ENCODE measurements at places on chromosomes 5 and 9.

DNA sequence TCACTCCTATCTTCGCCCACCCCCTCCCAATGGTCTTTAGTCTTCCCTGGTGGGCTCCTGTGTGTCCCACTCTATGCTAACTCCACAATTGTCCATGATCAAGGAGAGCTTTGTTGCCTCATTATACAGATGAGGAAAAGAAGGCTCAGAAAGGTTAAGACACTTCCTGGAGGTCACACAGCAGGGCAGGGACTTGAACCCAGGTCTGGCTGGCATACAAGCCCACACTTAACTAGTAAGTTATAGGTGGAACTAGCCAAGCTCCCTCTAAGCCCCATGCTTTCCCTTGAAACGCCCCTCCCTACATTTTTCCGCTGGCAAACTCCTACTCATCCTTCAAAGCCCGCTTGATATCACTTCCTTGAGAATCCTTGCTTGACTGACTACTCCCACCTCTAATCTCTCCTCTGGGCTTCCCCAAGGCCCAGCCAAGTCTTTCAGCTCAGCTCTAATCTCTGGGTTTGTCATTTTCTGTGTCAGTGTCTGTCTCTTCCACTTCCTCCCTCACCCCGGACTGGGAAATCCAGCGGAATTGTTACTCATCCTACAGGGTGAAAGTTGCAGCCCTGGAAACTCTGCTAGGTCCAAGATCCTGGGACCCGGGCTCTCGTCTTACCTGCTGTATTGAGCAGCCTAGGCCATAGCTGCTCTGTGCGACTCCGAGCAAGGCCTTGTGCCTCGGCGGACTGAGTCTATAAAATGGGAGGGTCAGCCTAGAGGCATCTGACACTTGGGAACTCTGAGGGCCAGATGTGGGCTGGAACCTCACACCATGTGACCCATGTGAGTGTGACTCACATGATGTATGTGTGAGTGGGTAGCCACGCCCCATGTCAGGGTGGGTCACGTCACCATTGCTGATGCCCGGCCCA is 144.5 kb downstream of the GAPVD1 start:
- DNase-seq: no peak

DNA sequence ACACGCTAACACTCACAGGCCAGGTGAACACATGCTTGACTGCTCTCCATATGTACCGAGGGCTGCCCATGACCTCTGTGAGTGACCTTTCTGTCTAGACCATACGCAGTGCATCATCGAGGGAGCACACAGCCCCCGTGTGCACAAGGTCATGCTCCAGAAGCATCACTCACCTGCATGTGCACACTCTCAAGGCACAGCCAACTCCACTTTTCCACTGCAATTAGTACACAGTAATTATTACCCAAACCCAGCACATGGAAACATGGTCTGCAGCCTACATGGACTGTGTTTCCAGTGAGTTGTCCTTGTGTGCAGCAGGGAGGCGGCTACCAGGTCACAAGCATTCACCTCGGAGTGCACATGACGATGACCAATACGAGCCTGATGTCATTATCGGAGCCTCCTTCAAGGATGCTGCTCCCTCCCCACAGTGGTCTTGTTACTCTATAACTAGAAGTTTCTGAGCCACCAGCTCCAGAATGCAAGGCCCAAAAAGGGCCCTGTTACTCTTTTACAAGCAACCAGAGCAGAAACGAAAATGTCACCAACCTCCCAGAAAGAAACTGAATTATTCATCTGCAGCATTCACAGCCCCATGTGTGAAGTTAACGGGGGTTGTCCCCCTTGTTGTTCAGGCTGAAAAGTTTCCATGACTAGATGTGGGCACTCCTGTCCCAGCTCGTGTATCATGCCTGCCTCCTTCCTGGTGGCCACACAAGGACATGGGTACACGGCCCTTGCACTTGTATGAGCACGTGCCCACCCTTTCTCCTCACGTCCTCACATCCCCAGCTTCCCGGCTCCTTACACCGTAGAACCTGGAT is 31.2 kb downstream of the SEMA4D start:
- DNase-seq: no peak

- DNase-seq: no peak
These were observed 131.8 kb downstream of the PCSK5 start for GRCh38 chr9:76022317-76022716.

DNA sequence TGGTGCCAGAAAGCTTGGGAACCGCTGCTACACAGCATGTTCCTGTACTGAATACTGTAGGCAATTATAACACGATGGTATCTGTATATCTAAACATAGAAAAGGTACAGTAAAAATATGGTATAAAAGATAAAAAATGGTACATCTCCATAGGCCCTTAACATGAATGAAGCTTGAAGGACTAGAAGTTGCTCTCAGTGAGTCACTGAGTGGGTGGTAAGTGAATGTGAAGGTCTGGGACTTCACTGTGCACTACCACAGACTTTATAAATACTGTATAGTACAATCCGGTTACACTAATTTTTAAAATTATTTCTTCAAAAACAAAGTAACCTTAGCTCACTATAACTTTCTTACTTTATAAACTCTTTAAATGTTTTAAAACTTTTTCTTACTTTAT is 819.9 kb upstream of the GRAMD2B start:
- DNase-seq: no peak

- no peak for DNase-seq
These were observed 72.1 kb upstream of the HSPB3 start for GRCh38 chr5:54383225-54383901.

GRCh38 chr5:66249920-66250319 is 105.8 kb downstream of the SREK1 start:
- no peak for DNase-seq

GRCh38 chr9:89498852-89499480 is 1.1 kb upstream of the SEMA4D start:
- no peak for DNase-seq

- DNase-seq: no peak
These were observed 5.2 kb downstream of the GM2A start for GRCh38 chr5:151258201-151258611.

DNA sequence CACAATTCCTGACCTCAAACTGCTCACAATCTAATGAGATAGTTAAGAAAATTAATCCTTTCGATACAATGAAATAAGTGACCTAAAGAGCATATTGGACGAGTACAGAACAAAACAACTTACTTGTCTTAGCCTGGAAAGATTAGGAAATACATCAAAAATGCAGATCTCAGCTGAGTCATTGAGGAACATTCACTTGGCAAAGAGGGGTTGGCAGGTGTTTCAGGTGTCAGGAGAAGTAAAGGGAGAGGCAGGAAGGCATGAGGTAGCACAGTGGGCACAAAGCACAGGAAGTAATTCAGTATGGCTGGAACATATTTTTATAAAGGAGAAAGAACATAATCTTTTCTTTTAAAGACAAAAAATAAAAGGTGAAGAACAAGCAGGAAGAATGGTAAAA is 628.8 kb upstream of the RGMB start:
- no peak for DNase-seq

DNA sequence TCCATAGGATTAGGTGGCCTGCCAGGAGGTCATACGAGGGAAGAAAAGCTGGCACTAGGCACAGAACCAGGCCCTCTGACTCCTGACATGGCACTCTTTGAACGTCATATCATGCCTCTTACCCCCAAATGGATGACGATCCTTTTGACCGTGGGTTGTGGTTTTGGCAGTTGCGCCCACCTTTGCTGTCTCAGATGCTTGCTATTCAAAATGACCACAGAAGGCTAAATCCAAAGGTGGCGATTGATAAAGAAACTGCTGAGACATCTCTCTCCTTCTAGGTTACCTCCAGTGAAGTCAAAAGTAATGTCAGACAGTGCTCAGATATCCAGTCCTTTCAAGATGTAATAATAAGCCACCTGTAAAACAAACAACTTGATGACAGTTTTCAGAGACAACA is 385.0 kb downstream of the EFNA5 start:
- DNase-seq: no peak

DNA sequence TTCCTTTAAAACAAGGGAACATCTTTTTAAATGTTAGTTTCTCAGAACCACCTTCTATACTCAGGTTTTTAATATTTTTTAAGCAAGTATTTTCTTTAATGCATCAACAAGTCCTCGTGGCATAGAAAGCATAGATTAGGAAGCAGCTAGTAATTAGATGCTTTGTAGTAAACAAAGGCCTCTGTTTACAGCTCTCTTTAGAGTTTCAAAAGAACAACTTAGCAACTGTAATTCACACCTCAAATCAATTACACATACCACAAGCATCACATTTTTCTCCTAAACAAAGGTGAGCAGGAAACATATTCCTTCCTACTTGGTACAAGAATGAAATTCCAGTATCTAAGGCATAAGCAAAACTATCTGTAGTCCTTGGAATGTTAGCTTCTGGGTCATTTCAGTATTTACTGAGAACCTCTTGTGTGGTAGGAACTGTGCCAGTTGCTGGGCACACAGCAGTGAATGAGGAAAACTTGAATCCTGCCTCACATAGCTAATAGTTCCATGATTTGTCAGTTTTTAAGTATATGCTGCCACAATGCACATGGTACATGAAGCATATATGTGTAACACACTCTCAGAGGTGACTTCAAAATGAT is 249.1 kb downstream of the CEMIP2 start:
- DNase-seq: no peak

DNA sequence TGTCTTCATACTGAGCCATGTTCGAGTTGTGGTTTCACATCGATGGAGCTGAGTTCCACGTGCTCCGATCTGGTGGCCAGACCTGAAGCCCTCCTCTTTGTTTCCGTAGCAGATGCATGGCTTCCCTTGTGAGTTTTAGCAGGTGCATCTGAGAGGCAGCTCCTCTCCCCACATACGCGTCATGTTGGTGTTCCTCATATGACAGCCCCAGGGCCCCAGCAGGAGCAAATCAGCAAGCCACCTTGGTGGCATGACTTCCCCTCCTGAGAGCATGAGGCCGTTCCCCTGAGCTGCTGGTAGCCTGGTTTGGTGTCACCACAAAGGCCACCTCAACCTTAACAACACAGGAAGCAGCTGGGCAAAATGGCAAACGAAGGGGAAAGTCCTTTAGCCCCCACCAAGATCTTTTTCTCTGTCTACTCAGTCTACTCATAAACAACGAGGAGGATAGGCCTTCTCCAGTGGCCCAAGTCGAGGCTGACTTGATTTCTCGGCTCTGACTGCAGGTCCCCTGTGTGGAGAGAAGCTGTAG is 5.9 kb downstream of the CYFIP2 start:
- DNase-seq: no peak

DNA sequence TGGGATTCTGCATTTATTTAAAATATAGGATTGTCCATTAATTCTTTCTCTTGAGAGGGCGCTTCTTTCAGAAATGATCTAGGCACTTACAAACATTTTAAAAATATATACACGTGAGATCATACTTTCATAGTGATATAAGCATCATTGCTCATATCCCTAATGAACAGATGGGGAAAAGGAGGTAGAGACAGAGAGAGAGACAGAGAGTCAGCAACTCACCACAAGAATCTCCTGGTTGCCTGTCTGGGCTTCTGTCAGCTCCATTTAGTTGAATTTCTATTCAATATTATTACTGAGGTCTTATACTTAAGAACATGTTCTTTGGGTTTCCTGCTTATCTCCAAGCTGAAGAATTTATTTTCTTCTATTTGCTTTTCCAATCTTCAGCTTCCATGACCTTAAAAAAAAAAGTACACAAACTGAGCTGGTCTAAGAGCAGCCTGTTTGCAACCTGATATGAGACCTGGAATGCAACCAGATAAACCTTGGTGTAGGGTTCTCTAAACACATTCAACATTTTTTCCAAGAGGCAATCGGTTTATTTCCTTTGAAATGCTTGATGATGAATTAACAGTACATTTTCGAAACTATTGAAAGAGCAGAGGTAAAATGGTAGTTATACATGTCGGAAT is 51.6 kb upstream of the LIFR start:
- no peak for DNase-seq

GRCh38 chr9:136530461-136531089 is 15.3 kb downstream of the NOTCH1 start:
- DNase-seq: no peak

- no peak for DNase-seq
These were observed 146.2 kb upstream of the LRRTM2 start for GRCh38 chr5:139021346-139021745.

- DNase-seq: no peak
These were observed 180.3 kb downstream of the SREK1 start for GRCh38 chr5:66324357-66324756.

DNA sequence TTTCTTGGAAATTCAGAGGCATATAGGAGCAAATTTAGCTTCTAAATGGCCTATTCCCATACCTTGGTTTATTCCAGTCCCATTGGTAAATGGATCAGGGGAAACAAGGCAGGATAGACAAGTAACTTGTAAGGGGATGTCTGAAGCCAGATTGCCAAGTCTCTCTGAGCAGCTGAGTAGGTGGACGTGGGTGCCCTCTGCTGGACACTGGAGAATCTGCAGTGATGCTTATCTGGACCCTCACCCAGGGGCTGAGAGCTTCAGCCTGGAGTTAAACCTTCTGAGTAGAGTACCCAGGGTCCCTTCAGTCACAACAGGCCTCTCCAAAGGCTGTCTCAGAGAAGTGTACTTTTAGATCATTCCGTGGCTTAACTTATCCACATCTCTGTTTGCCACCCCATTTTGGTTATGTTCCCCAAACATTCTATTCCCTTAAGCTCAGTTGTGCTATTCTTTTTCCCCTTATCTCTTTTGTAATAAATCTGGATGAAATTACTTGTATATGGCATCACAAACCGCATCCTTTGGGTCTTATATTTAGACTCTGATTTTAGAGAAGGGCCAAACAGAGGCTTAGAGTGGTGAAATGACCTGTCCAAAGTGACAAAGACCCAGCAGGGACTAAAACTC is 218.3 kb upstream of the GLRA1 start:
- DNase-seq: peak; percentile 71

GRCh38 chr5:180785794-180786221 is 16.8 kb downstream of the MGAT1 start:
- DNase-seq: no peak

GRCh38 chr9:127079446-127080140 is 42.8 kb downstream of the ANGPTL2 start:
- DNase-seq: peak; percentile 3

DNA sequence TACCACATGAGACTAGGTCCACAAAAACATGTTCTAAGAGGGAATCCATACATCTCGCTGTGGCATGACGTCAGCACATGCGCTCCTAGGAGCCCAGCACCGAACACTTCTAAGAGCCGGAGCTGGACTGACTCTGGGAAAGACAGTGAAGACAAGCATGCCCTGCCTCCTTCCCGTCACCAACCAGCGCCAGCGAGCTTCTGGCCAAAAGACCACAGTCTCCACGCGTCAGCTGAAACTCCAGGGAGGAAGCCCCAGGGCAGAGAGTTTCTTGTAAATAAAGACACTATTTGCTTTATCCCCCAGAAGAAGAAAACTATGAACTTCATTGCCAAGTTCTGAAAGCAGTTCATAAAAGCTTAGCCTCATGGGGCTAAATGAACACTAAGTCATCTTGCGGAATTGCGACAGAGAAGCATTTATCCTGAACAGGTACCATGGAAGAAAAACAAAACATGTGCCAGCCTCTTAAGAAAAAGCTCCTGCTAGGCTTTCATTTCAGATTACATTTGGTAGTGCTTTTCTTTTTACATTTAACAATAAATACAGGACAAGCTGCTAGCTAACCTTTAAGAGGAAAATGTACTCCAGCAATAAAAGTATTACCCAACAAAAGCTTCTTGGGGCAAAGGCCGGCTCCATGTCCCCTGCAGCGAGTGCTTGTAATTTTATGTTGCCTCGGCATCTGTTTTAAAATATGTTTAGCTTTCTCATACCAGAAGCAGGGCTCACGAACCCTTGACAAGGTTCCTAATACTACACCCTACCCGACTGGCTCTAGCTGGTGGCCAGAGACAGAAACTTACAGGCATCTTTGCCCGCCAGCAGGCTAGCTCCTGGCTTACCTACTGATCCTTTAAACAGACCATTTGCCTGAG is 96.5 kb downstream of the PRRT1B start:
- peak; percentile 29 for DNase-seq

All from WERI-Rb-1 (cell line).